Transverse colon (tissue), 4 donors: ENCODE measurements at places on chromosomes 1 and 21. TPM values are rescaled to one million over a fixed set of nuclear protein-coding genes. Genes with fewer than 3 reads are reported as not detected.

- no peak for DNase-seq
Observed at GRCh38 chr1:206751891-206752290, 18.7 kb upstream of the IL19 start.

DNA sequence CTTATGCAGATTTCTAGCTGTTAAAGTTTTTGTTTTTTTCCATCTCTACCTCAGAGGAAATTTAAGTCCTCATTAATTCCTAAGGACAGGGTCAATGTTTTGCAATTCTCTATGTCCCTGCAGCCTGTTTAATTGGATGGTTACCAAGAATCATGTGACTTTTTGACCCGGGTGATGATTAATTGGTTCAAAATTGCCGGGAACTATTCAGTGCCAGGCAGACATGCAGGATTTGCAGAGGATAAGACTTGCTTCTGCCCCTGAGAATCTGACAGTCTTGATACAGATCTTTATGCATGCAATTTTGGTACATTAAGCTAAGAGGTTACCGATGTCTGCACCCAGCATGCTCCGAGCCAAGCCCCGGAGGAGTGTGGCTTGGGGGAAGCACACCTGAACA is 87.9 kb downstream of the PLPP3 start:
- DNase-seq, result no peak

Gene ZNF670
- total RNA-seq, result 2.5 TPM

DNA sequence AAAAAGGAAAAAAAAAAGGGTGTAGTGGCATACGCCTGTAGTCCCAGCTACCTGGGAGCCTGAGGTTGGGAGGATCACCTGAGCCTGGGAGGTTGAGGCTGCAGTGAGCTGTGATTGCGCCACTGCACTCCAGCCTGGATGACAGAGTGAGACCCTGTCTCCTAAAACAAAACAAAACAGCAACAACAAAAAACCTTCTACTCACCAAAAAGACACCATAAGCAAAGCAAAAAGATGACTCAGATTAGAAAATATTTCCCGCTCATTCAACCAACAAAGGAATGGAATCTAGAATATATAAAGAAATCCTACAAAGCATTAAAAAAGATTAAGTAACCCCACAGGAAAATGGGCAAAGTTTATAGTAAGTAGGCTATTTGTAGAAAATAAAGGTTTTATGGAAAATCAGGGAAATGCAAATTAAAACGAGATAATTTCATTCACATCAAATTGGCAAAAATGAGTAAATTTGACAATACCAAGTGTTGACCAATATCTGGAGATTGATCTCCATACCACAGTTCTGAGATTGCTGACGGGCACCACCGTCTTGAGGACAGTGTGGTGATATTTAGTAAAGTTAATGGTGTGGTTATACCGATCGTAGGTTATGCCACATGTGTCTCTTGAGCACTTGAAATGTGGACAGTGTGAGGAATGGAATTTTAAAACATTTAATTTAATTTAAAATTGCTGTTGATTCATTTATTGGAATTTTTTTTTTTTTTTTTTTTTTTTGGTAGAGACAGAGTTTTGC is 54.0 kb downstream of the PIK3CD start:
- no peak for DNase-seq

DNA sequence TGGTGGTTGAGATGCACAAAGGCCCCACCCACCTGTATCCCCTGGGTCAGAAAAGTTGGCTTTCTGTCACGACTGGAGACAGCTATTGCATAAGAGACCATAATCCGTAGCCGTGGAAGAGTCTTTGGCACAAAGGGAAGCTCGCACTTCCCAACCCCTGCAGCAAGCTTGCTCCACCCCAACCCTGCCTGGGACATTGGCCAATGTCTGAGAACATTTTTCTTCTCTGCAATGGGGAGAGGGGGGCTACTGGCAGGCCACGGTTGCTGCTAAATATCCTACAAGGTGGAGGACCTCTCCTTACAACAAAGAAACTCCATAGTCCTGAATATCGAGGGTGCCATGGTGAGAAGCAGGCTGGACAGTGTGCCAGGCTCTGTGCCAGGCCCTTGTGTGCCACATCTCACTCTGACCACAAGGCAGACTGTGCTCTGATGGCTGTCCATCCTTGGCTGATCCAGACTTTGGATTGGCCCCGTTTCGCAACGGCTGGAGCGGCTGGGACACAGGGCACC is 104.1 kb downstream of the CSMD2 start:
- DNase-seq, result no peak

DNA sequence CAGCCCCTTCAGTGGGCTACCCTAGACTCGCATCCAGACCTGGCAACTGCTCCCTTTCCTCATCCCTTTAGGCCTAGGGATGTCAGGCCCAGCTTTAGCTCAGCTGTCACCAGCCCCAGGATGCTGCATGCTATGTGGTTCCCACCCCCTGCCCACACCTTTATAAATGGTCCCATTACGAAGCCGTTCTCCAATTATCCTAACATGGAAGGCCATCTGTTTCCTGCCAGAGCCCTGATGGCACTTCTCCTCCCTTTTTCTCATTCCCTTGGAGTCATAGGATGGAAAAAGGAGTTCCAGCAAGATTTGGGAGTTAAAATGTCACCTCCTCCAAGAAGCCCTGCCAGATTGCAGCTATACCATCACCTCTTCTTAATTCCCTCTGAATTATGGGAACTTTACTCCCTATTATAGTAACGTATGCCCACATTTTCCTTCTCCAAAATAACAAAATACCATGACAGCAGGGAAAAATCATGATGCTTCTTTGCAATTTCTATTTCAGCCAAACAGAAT is 205.0 kb upstream of the GRIK3 start:
- DNase-seq, result no peak

DNA sequence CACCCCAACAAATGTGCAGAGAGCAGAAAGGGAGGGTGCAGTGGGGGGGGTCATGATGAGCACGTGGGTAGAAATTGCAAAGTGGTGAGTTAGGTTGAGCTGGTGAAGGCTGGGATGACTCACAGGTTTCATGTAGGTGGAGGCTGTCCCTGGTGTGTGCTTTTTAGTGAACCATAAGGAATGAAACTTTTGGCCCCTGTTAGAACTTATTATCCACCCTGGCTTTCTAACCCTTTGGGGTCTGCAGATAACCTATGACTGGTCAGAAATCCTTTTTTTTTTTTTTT is 46.9 kb downstream of the DOP1B start:
- no peak for DNase-seq

DNA sequence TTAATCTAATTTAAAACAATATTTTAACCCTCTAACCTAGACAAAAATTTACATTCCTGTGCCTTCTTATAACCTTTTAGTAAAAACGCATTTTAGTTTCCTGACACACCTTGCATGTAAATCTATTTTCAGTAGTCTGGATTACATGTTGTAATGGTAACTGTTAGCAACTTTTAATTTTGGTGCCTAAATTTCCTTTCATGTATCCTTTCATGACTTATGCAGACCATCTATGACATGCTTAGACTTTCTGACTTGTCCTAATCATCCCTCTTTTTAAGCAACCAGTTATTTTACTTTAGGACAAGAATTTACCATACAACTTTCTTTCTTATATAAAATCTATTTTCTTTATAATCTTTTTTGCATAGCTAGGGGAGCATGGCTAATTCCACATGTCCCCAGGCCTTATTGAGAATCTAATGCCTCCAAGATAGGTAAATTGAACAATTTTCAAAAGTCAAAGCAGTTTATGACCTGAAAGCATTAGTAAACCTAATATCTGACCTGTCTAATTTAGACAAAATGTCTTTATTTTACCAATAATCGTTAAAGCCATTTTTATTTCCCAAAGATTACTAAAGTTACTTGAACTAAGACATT is 57.5 kb upstream of the IL12RB2 start:
- no peak for DNase-seq
